Kasumi-1 (cell line): ENCODE measurements at places on chromosomes 5 and 9.

- no peak for DNase-seq
These were observed 5.1 kb downstream of the PIP5K1B start for GRCh38 chr9:68710111-68710471.

- DNase-seq = no peak
These were observed 64.5 kb downstream of the C9orf152 start for GRCh38 chr9:110143485-110143884.

DNA sequence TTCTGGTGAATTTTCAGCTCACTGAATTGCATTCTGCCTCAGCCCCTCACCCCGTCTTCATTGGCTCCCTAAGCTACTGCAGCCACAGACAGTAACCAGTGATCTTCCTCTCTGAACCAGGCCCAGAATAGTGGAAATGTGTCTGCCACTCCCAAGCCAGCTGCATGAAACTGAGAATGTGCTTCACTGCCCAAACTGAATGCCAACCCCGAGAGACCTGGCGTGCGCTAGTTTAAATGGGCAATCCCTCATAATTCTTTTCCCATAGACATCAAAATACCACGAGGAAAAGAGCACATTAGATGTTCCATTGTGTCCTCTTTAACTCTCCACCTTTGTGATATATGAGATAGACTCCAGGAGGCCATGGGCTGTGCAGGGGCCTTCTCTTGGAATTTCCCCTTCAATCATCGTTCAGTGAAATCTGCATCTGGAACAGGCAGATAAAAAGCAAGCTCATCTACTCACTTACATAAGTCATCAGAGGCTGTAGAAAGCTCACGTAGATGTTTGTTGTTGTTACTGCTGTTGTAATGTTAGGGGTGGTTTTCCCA is 320.2 kb downstream of the NFIB start:
- no peak for DNase-seq

DNA sequence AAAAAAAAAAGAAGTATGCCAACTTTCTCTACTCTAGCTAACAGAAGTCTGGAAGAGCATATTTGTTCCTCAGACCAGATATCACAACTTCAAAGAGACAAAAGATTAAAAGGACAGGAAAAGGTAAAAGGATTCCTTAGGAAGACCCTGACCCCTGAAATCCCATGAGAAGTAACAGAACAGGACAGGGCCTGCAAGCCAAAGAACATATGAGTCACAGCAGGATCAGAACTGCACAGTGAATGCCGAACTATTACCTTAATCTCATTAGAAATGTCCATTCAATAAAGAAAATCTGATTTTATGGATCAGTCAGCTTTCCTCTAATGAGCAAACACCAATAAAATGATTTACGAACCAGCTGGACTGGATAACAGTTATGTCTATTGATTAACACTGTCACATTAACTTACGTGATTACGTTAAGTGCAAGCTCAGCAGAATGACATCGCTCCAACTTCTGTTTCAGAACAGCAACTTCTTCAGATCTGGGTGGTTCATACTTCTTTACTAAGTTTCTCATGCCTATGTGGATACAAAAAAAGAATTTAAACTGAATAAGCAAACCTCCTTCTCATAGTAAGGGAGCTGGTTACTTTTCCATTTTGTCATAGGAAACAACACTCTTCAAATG is 13.6 kb downstream of the CCNH start:
- no peak for DNase-seq
